ENCODE measurements at places on chromosomes 1 and 21.

GRCh38 chr1:69824932-69825331 is 257.2 kb downstream of the LRRC7 start:
- DNase-seq, result peak; percentile 59

DNA sequence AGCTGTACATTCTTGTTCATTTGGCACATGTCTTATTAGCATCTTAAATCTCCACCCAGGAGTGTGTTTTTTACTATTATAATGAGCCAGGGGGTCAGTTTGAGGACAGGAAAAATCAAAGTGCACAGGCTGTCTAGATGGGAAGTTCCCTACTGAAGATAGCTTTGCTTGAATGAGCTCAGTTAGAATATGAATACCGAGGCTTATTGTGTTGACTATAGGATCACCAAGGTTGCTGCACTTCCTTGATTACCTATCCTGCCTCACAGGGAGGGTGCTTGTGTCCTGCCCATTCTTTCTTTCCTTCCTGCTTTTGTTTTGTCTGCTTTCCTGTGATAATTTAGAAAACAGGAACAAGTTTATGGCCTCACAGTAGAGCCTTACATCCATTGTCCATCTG is 16.3 kb downstream of the PHGDH start:
- no peak for DNase-seq

DNA sequence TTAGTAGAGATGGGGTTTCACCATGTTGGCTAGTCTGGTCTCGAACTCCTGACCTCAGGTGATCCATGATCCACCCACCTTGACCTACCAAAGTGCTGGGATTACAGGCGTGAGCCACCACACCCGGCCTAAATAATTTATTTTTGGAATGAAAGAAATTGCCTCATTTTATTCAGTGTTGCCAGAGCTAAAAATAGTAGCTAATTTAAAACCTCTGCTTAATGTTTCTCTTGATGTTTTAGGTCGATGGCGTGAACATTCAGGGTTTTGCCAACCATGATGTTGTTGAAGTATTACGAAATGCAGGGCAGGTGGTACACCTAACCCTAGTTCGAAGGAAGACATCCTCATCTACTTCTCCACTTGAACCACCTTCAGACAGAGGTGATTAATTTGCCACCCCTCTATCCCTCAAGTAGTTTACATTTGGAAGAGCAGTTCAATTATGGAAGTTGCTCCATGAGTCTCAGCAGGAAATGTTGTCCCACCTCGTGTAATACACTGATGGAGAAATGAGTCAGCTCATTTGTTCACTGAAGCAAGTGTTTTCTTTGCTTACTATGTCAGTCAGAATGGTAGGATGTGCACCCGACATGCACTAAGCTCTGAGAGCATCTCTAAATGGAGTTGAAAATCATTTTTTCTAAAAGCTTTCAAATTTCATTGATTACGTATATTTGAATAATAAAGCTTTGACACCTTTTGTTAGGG is 54.9 kb downstream of the PATJ start:
- no peak for DNase-seq

- no peak for DNase-seq
Measured at GRCh38 chr1:55568732-55569131, 353.6 kb upstream of the USP24 start.

GRCh38 chr21:35102488-35103371 is 53.6 kb upstream of the RUNX1 start:
- DNase-seq, result no peak
